Daoy (cell line): ENCODE measurements at places on chromosomes 3 and 15. TPM values are rescaled to one million over a fixed set of nuclear protein-coding genes. Genes with fewer than 3 reads are reported as not detected.
A peak's percentile ranks its signal among the peaks of the same experiment; 100 is the strongest.

ZBTB47 gene
- 2.5 and 5.7 TPM in 2 replicates for total RNA-seq

GRCh38 chr15:78018946-78019644 lies 58.4 kb downstream of the TBC1D2B start:
- no peak for DNase-seq

- DNase-seq, result no peak
Observed at GRCh38 chr3:193744822-193745684, 152.0 kb downstream of the OPA1 start.

GRCh38 chr3:172057059-172057458 lies 17.7 kb downstream of the FNDC3B start:
- DNase-seq, result no peak

- DNase-seq, result no peak
Observed at GRCh38 chr3:139846729-139847128, 88.3 kb upstream of the CLSTN2 start.

DNA sequence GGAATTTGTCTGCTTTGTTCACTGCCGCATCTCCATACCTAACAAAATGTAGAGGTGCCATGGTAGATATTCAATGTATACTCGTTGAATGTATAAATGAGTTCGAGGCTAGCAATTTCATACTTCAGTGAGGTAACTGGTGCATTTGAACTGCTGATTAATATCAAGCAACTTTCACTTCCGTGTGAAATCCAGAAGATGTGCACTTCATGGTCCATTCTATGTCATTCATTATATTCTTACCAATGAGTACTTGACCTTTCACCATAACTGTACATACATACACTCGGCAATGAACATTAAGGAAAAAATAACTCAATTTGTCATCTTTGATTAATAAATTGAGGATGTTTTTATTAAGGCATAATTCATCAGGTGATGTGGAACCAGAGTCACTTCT lies 598.5 kb downstream of the ZNF385D start:
- no peak for DNase-seq

DNA sequence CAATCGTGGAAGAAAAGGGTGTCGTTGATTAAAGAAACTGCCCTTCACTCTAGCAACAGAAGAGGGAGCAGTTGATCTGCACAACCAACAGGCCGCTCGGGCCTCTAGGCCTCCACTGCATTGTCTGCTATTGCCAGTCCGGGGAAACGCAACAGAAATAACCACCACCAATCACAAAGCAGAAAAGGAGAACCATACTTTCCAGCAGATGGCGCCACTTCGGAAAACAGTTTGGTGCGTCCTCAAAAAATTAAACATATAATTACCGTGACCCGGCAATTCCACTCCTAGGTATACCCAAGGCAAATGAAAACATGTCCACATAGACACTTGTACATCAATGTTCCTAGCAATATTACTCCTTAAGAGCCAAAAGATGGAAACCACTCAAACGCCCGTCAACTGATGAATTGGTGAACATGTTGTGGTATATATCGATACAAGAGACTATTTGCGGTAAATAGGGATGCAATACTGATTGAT lies 154.1 kb downstream of the TJP1 start:
- peak; percentile 85 for DNase-seq

DPPA2 gene
- total RNA-seq, result 0.34 and 0.68 TPM in 2 replicates

DNA sequence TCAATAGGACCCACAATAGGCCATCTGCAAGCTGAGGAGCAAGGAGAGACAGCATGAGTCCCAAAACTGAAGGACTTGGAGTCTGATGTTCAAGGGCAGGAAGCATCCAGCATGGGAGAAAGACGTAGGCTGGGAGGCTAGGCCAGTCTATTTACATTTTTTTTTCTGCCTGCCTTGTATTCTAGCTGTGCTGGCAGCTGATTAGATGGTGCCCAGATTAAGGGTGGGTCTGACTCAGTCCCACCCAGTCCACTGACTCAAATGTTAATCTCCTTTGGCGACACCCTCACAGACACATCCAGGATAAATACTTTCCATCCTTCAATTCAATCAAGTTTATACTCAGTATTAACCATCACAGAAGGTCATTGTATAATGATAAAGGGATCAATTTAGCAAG lies 15.9 kb upstream of the PIAS1 start:
- DNase-seq, result no peak

TRIM71 gene
- total RNA-seq, result 0.06 TPM in 1 of 2 replicates, not detected in the other

NR1I2 gene
- total RNA-seq, result 1.0 and 1.3 TPM in 2 replicates

- DNase-seq, result no peak
Observed at GRCh38 chr3:143633816-143634215, 214.5 kb downstream of the SLC9A9 start.

PARP15 gene
- under 0.01 TPM in 1 of 2 replicates, not detected in the other for total RNA-seq

CMTM8 gene
- 1.1 and 3.7 TPM in 2 replicates for total RNA-seq

C3orf52 gene
- 14.7 and 18.1 TPM in 2 replicates for total RNA-seq

DNA sequence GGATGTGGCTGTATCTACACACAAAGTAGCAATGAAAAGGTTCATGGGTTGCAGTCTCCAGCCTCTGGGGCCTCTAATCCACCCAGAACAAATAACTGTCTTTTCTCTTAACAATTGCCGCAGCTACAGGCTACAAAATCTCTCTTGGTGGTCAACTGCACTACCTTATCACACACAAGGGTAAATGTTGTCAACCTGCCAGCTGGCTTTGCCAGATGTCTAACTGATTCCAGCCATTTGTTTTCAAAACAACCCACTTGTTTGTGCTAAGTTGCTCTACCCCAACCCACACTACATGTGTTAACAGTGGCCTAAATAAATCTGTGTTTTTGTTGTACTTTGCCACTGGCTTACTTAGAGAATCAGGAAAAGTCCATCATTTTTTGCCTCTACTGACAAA lies 447.3 kb downstream of the TAFA4 start:
- no peak for DNase-seq
